NCI-H187 (cell line): ENCODE measurements at places on chromosomes 6 and 20.

DNA sequence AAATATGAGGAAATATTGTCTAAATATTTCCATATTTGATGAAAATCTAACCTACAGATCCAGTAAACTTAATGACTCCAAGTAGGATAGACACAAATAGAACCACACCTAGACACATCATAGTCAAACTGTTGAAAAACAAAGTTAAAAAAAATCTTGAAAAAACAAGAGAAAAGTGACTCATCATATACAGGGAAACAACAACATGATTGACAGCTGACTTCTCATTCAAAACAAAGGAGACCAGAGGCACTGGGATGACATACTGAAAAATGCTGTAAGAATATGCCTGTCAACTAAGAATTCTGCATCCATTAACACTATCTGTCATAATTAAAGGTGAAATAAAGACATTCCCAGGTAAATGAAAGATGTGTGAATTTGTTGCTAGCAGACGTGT, 38.8 kb downstream of the BMP2 start:
- DNase-seq = no peak

DNA sequence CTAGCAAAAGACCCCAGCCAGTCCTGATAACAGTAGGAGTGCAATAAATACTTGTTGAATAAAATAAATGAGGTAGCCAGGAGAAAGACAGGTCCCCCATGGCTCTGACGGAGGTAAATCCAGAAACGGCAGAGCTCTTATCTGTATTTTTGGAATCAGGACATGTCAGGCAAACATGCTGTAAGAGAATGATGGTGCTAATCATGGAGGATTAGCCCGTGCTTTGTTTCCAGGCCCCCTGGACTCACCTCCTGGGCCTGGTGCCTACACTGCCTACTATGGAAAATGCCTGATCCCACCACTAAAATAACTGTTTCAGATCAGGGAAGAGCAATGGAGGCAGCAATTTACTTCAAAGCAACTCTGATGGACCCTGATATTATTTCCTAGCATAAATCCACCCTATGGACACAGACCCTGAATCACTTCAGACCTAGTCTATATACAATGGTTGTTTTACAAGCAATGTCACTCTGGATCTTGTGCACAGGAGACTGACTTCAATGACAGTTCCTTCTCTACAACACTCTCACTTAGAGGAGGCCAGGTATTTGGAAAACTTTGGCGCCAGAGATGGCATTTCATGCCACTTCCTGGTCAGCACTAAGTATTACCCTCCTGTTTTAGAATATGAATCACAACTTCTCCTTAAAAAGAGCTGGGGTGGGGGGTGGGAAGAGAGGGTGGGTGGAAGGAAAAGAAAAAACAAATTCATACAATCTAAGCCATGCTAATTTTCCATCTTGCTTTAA, 6.4 kb downstream of the MRPL14 start:
- DNase-seq = no peak

- DNase-seq = no peak
Measured at GRCh38 chr6:138194287-138194686, 24.0 kb downstream of the PBOV1 start.

DNA sequence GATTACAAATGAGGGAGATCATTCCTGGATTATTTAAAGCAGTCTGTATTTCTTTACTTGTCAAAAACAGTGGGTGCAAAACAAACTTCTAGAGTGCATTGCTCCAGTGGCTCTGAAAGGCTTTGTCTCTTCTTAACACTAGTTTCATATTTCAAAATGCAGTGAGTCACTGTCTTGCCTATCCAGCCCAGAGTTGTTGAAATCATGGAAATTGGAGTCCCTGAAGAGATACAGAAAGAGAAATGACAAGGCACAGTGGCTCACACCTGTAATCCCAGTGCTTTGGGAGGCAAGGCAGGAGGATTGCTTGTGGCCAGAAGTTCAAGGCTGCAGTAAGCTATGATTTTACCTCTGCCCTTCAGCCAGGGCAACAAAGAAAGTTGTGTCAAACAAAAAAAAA, 11.3 kb downstream of the SLC2A12 start:
- DNase-seq = no peak

GRCh38 chr6:127083963-127084310, 34.5 kb upstream of the RSPO3 start:
- DNase-seq = no peak

- no peak for DNase-seq
Measured at GRCh38 chr6:29627755-29628418, 5.1 kb downstream of the GABBR1 start.

DNA sequence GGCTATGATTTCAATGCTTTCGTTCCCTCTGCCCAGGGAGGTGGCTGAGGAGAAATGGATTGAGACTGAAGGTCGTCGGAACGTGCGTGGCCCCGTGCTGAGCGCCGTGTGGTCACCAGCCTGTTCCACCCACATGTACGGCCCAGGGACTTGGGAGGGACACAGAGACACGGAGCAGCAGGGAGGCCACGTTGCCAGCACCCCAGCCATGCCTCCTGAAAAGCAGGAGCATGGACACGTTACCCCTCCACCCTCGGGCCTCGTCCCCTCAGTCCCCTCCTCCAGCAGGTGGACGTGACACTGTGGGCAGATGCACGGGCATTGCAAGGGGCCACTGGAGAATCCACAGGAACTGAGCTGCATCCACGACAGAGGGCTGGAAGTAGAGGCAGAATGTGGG, 133.1 kb upstream of the CST7 start:
- DNase-seq = no peak

DNA sequence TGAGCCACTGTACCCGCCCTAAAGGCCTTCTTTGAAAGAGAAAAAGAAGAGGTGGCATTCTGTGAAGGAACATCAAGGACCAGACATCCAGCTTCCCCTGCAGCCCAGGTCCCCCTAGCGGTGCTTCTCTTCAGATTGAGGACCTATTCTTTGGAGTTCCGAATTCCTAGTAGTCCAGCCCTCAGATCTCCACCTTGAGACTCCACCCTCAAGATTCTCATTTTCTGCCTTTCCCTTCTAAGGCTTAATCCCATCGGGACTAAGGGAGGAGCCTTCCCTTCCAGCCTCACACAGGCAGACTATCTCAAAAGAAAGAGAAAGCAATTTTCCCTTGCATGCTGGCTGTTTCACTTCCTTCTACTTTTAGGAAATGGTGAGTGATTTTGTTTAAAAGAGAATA, 32.5 kb downstream of the MUC22 start:
- DNase-seq = no peak

- DNase-seq = no peak
Measured at GRCh38 chr6:109653264-109653663, 37.7 kb downstream of the AK9 start.

- no peak for DNase-seq
Measured at GRCh38 chr6:81694855-81695254, 57.6 kb downstream of the TENT5A start.

DNA sequence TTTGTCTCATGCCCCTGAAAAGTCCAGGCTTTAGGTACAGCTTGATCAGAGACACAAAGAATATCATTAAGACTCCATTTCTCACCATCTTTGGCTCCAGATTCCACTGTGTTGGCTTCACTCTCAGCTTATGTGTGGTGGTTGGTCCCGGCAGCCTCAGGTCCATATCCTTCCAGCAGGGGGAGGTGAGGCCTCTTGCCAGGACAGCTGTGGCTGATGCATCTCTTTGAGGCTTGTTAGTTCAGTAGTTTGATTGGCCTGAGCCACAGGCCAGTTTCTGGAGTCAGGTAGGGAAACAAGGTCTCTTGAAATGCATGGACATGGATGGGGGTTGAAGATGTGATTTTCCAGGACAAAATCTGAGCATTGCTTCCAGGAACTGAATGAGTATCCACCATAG, 62.4 kb downstream of the JAG1 start:
- DNase-seq = peak; percentile 13

- no peak for DNase-seq
Measured at GRCh38 chr6:130655586-130655985, 171.6 kb upstream of the SMLR1 start.

- DNase-seq = no peak
Measured at GRCh38 chr6:24126586-24127192, 674 bp downstream of the NRSN1 start.
